ENCODE measurements at places on chromosomes 5 and 9. TPM values are rescaled to one million over a fixed set of nuclear protein-coding genes. Genes with fewer than 3 reads are reported as not detected.

LCP2 gene
- total RNA-seq = under 0.01 TPM

EMB gene
- total RNA-seq = 3.2 TPM

ZDHHC11B gene
- not detected for total RNA-seq

GPR151 gene
- total RNA-seq = not detected

All from epithelial cell of alveolus of lung (primary cell).